ENCODE measurements at places on chromosomes 13 and 19. TPM values are rescaled to one million over a fixed set of nuclear protein-coding genes. Genes with fewer than 3 reads are reported as not detected.

Gene ZNF813
- not detected for total RNA-seq

DNA sequence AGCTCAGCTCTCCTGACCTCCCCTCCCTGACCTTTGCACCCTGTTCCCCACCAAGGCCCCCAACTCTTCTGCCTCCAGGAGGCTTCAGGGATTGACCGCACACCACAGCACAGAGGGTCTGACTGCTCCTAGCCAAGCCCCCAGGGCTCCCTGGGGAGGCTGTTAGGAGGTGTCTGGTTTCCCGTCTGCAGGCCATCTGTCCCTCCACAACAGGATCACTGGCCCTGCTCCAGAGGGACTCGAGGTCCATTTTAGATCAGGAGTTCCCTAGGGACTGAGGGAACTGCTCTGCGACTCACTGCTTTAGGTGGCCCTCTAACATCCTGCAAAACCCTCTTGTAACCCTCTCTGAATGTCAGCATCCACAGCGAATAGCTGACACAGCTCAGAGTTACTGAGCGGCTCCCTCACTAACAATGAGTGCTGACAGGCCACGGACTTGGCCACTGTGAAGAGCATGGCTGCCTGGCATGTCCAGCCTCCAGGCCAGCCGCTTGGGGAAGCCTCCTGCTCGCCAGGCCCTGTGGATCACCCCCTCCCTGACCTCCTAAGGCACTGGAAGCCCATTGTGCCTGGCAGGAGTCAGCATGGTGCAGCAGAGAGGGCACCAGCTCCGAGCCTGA, 17.7 kb downstream of the GRIK5 start:
- DNase-seq: no peak

- DNase-seq: no peak
Measured at GRCh38 chr13:32001769-32002168, 29.8 kb upstream of the FRY start.

DNA sequence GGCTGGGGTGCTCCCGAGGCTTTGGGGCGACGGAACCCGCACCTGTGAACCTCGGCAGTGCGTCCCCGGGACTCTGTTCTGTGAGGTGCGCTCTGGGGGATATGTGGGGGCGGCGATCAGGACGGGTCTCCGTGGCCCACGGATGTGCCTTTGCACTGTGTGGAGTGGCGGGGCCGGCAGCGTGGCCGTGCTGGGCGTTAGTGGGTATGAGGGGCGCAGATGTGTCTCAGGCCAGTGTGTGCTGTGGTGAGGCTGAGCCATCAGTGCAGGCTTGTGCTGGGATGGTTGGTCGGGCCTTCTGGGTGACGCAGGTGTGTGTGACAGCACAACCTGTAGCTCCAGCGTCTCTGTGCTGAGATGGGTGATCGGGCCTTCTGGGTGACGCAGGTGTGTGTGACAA, 16.9 kb downstream of the ZNF331 start:
- DNase-seq: no peak

- DNase-seq: no peak
Measured at GRCh38 chr13:23146006-23146405, 34.8 kb upstream of the SGCG start.

- DNase-seq: no peak
Measured at GRCh38 chr13:42322806-42323205, 50.9 kb downstream of the AKAP11 start.

Gene MYO16
- not detected for total RNA-seq

DNA sequence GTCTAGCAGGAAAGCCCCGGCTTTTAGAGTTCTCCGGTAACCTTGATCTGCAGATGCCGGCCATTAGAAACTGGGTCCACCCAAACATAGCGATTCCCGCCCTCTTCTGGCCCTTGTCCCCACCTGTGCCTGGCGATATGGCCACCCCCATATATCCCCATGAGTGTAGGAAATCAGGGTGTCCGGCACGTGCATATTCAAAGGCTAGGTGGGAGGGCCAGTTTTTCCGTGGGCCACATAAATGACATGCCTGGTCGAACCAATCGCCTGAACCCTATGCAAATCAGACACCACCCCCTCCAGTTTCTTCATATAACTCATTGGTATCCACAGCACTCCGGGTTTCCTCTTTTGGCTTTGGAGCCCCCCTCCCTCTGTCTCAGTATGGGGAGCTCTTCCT, 37.4 kb downstream of the ERICH4 start:
- no peak for DNase-seq

- DNase-seq: no peak
Measured at GRCh38 chr19:40703029-40703755, 12.7 kb upstream of the NUMBL start.

Gene TEX101
- total RNA-seq: not detected

DNA sequence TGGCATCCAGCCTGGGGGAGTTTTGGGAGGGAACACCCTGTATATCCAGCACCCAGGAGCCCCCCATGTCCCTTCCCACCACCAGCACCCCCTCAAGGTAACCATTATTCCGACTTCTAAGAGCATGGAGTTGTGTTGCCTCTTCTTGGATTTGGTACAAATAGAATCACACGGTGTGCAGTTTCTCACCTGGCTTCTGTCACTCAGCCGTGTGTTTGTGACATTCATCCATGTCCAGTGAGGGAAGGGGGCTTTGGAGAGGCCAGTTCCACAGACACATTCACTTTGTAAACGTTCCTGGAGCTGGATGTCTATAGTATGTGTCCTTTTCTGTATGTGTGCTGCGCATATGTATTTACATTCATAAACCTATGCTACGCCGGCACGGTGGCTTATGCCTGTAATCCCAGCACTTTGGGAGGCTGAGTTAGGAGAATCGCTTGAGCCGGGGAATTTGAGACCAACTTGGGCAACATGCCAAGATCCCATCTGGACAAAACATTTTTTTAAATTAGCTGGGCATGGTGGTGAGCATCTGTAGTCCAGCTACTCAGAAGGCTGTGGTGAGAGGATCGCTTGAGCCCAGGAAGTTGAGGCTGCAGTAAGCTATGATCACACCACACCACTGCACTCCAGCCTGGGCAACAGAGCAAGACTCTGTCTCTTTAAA, 36.6 kb downstream of the MYH14 start:
- no peak for DNase-seq

DNA sequence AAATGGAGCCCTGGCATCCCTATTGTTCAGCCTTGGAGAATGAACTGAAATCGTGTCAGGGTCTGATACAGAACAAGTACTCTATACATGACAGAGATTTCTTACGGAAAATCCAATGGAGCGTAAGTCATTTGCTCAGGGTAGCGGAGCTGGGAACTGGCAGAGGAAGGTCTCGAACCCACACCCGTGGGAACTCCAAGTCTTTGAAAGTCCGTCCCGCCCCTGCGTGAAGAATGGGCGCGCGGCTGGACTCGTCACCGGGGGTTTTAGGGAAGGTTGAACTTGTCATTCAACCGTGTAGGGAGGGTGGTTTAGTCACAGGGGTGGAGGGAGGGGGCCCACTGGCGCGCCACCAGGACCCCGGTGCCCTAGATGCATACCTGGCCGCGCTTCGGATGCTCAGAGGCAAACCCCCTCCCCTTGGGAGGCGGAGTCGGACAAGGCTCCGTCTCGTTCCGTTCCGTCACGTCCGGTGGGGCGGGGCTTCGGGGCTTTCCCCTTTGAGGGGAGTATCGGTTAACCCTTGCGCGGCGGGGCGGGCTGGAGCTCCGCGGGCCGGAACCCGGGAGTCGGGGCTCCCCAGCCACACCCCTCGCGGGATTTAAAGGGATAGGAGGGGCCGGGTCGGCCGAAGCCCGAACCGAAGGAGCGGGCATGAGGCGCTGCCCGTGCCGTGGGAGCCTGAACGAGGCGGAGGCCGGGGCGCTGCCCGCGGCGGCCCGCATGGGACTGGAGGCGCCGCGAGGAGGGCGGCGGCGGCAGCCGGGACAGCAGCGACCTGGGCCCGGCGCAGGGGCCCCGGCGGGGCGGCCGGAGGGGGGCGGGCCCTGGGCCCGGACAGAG, at the start of the genes COQ8B and ITPKC:
TSS of gene COQ8B (minus strand) at position 405 of the 843 bp plus-strand sequence. CDS start 2,254 bp downstream, outside the sequence.
TSS of gene ITPKC (plus strand) at position 631 of the 843 bp plus-strand sequence. CDS start at position 655, 24 bp downstream.
- peak; percentile 100 for DNase-seq

DNA sequence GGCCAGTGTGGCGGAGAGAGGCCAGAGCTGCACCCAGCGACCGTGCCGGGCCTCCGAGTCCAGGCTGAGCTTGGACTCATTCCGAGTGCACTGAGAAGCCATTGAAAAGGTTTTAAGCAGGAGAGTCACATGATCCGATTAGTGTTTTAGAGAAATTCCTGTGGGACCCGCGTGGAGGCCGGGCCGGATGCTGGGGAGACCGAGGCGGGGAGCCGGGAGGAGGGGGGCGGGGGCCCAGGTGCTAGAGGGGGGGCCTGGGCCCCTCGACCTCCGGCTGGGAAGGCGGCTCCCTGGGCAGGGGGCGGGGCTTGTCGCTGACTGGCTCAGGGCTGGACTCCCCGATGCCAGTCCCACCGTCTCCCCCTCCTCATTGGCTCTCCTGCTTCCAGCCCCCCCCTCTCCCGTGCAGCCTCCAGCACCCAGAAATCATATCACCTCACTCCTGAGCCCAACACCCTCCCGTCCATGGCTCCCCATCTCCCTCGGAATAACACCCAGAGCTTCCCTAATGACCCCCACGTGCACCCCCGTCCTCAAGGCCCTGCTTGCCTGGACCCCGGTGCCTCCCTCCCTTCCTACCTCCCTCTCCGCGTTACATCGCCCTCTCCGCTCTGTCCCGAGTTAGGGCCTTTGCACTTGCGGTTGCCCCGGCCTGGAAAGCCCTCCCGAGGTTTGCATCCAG, 5.2 kb upstream of the ZNF579 start:
- DNase-seq: peak; percentile 32

DNA sequence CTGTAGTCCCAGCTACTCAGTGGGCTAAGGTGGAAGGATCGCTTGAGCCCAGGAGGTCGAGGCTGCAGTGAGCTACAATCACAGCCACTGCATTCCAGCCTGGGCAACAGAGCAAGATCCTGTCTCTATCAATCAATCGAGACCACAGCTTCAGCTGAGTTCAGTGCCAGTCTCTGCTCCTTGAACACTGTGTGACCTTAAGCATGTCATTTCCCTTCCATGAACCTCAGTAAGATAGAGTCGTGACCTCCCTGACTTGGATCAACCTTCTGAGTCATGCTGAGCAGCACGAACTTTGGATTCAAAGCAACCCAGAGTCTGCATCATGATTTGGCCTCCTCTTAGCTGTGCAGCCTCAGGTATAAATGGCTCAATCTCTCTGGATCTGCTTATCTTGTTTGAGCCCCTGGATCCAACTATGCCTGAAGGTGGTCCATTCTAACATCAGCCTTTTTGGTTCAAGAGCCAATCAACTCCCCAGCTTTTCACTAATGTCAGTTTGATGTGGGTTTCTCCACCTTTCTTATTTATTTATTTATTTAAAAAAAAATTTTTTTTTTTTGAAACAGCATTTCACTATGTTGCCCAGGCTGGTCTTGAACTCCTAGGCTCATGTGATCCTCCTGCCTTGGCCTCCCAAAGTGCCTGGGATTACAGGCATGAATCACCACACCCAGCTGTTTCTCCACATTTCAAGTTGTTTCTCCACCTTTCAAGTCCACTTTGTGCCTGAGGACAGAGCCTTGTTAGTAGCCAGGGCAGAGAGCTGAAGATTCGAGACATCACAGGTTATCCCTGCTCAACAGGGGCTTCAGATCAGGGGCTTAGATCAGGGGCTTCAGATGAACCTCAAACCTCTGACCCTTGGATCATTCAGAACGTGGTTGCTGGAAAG, 26.4 kb downstream of the PTPRS start:
- no peak for DNase-seq

DNA sequence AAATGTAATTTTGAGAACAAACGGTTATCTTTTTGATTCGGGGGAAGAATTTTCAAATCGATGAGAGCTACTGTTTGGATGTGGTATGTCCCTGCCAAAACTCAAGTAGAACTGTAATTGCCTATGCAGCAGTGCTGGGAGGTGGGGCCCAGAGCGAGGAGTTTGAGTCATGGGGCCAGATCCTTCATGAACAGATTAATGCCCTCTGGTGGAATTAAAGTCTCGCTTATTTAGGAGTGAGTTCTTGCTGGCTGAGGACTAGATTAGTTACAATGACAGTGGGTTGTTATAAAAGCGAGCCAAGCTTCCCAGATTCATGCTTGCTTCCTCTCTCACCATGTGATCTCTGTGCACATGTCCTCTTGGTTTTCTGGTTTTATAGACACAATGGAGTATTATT, 11.8 kb upstream of the PRR20A start:
- peak; percentile 42 for DNase-seq

Gene BEST2
- 0.48 TPM for total RNA-seq

Gene STOML3
- total RNA-seq: not detected

Gene LILRA1
- total RNA-seq: not detected

GRCh38 chr19:56839652-56840450, 675 bp downstream of the PEG3 start:
- DNase-seq: no peak

DNA sequence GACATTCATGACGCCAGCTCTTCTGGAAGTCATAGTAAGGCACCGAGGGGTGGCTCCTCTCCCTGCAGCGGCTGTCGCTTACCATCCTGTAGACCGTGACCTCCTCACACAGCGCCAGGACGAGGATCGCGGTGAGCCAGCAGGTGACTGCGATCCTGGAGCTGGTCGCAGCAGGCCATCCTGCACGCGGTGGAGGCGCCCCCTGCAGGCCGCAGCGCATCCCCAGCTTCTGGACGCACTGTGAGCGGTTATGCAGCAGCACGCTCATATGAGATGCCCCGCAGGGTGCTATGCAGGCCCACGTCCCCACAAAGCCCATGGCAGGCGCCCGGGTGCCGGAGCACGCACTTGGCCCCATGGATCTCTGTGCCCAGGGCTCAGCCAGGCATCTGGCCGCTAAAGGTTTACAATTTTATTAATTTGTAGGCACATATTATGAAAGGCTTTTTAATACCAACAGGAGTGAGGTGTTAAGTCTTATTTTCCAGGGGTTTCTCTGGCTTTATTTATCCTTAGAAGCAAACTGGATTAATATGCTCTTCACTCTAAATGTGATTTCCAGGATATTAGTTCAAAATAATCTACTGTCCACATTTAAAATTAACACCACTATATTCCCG, 35.6 kb upstream of the PSPC1 start:
- DNase-seq: peak; percentile 35

All from HT-29 (cell line).